Activated T-cell treated with anti-CD3 and anti-CD28 coated beads, Interleukin-2, amount 50 U/mL, for 1 hour (primary cell): ENCODE measurements at places on chromosomes 4 and X.

GRCh38 chrX:150558424-150558823 lies 10.0 kb upstream of the MTM1 start:
- no peak for DNase-seq

DNA sequence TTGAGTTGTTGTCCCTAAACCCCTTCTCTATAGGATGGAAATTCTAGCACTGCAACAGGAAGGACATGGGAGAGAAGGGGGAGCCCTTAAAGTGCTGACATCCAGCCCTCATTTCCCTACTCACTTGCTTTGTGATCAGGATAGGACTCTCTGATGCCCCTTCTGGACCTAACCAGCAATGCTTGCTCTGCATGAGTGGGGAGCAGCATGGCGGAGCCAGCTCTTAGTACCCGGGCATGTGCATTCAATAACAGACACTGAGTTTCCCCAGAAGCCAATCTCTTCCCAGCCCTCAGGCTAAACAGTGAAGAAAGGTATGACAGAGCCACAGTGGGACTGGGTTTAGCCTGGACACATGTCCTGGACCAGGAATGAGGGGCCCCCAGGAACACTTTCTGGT lies 14.0 kb downstream of the SOD3 start:
- no peak for DNase-seq

DNA sequence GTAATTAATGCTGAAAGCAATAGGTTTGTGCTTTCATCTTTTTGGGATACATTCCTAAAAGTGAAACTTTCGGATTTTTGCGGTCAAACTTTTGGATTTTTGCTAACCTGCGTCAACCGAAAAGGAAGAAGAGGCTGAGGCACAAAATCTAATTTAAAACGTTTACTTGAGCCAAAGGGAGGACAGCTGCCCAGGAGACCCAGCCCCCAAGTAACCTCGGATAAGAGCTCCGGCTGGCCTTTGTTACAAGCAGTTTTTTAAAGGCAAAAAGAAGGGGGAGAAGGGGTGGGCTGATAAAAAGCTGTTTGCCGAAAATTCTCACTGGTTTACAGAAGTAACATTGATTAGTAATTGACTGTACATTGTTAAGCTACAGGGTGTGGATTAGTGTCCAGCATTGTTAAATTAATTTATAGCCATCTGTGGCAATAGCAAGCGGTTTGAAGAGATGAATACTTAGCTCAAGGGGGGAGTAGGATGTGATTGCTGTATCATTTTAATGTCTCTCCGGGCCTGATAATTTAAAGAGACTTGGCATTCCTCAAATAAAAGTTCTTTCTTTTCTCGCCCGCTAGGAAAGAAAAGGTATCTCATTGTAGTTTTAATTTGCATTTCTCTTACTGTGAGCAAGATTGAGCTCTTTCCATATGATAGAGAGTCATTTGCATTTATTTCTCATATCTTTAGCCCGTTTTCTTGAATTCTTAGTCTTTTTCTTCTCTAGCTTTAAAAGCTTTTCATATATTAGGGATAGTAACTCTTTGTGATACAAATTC lies 59.1 kb upstream of the USP9X start:
- no peak for DNase-seq

- DNase-seq, result no peak
Measured at GRCh38 chr4:81427344-81427821, 44.3 kb downstream of the RASGEF1B start.

GRCh38 chr4:80500613-80501012 lies 165.1 kb downstream of the CFAP299 start:
- DNase-seq, result no peak

DNA sequence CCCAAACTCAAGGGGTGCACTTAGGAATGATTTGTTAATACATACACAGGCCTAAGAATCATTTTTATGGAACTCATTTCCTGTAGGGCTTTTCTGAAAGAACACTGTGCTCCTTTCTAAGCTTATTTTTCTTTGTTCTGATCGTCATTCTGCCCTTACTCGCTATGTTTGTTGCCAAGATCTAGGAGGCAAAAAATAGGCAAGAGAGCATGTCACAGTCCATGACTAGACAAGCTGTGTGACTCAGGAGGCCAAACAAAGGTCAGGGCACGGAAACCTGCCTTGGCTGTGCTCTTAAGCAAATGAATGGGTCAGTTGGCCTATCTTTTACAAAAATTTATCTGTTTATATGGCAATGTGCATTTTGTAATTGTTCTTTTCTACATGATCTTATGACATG lies 42.5 kb upstream of the C1GALT1C1 start:
- no peak for DNase-seq

DNA sequence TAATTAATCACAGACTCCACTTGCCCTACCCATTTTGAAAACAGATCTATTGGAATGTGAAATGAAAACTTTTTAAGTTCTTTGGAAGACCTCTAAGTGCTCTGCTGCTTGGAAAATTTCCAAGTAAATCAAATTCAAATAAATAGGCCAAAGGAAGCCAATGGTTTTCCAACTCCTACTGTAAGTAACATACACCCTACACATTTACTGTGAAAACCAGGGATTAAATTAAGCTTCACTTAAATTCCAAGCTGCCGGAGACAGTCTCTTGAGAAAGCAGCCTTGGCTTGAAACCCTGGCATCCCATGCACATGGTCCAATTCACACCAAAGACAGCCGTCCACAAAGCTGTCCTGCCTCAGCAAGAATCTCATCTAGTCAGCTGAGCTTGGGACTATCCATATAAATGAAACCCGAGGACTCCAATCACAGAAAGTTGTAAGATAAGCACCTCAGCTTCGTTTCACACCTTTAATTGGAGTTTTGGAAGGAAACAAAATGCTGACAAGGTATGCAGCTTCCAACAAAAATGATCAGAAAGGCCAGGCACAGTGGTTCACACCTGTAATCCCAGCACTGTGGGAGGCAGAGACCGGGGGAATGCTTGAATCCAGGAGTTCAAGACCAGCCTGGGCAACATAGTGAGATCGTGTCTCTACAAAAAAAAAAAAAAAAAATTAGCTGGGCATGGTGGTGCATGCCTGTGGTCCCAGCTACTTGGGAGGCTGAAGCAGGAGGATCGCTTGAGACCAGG lies 88.6 kb downstream of the APBB2 start:
- DNase-seq, result no peak

- DNase-seq, result no peak
Measured at GRCh38 chr4:69546134-69546765, 50.5 kb upstream of the UGT2B4 start.

- DNase-seq, result no peak
Measured at GRCh38 chrX:17919896-17920446, 58.9 kb upstream of the RAI2 start.

- no peak for DNase-seq
Measured at GRCh38 chr4:182338063-182338462, 94.9 kb downstream of the TENM3 start.

GRCh38 chrX:134732152-134732551 lies 73.9 kb upstream of the PLAC1 start:
- DNase-seq, result no peak

DNA sequence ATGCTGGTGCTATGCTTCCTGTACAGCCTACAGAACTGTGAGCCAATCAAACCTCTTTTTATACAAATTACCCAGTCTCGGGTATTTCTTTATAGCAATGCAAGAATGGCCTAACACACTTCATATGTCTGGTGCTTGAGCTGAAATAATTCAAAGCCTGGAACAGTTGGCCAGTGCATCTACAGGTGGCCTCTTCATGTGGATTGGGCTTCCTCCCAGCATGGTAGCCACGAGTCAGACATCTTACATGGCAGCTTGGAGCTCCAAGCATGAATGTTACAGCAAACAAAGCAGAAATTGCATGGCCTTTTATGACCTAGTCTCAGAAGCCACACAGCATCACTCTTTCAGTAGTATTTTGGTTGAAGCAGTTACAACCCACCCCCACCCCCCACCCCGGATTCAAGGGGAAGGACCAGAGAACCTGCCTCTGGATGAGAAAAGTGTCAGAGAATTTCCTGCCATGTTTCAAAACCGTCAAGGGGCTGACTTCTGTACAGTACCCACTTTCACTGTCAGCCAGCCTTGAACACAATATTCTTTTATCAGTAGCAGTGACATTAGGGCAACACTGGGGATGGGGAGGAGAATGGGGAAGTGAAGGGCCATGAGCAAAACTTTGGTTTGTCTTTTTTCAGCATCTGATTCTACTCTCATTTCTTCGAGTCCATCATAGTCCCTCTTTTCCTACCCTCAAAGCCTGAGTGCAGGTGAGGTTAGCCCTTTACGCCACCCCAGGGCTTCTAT lies 368.7 kb downstream of the BCOR start:
- DNase-seq, result no peak

GRCh38 chr4:161920304-161921052 lies 243.3 kb downstream of the FSTL5 start:
- no peak for DNase-seq

DNA sequence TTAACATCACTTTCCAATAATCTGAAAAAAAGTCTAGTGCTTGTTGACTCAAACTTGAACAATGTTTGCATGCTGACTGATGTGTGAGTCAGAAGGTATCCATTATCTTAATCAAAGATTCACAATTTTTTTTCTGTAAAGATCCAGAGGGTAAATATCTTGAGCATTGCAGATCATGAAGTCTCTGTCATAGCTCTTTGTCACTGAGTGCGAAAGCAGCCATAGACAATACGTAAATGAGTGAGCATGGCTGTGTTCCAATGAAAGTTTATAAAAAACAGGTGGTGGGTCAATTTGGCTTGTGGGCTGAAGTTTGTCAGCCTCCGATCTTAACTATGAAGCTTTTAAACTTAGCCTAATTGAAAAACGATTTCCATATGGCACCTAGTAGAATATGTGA lies 37.7 kb downstream of the NHS start:
- DNase-seq, result no peak

DNA sequence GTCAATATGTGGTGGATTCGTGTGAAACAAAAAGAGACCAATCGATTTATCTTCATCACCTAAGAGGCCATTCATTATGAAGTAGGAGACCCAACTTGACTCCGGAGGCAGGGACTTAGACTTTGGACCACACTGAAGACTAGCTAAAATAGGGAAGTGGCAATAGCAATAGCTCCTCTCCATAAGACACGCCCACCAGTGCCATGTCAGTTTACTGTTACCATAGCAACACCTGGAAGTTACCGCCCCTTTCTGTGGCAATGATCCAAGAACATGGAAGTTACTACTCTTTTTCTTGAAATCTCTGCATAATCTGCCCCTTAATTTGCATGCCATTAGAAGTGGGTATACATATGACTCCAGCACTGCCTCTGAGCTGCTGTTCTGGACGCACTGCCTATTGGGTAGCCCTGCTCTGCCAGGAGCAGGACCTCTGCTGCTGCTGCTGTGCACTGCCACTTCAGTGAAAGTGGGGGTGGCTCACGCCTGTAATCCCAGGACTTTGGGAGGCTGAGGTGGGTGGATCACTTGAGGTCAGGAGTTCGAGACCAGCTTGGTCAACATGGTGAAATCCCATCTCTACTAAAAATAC lies 163.2 kb downstream of the PRKX start:
- DNase-seq, result no peak

DNA sequence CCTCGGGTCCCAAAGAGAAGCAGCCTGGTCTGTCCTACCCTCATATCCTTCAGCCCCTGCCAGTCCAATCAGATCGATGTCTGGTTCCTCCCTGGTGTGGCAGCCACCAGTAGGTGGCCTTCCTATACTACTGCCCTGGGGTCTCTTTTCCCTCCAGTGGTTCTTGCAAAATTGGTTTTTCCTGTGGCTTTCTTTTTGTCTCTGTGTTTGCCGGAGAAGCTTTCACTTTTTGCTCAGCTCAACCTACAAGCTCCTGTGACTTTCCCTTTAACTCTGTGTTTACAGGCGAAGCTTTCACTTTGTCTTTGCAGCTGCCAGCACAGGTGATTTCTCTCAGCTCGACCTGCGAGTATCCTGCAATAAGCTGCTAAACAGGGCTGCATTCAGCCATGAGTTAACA lies 46.8 kb downstream of the UGT2A3 start:
- DNase-seq, result no peak

- no peak for DNase-seq
Measured at GRCh38 chr4:166875821-166876220, 358.5 kb downstream of the SPOCK3 start.

- DNase-seq, result no peak
Measured at GRCh38 chr4:47207555-47207954, 176.2 kb downstream of the GABRB1 start.

DNA sequence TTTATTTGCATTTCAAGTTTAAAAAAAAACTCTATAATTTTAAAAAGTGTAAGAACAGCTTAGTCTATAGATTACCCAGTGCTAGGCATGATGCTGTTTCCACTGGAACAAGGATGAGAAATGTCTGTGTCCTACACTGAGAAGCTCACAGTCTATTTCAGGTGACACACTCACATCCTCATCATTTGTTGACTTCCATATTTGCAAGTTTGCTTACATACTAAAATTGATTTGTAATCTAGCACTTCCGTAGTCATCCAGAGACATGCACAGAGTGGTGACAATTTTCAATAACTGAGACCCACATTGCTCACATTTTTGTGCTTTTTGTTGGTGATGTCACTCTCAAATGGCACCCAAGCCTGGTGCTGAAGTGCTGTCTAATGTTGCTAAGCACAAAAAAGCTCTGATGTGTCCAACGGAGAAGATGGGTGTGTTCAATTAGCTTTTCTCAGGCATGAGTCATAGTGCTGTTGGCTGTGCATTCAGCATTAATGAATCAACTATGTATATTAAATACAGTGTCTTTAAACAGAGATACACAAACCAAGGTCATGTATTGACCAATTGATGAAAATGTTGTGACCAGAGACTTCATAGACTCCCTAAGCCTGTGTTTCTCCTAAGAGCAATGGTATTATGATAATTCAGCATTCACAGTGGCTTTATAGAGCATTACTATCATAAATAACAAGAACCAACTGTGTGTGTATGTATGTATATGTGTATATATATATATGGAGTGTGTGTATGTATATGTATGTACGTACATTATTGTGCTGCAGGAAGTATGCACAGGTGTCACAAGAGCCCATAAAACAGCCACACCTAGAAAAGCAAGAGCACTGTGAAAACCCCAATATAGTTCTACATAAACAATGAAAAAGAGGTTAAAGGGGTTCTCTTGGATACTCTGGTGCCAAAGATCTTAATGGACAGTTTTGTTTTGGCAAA lies 31.2 kb upstream of the VCX3B start:
- no peak for DNase-seq

DNA sequence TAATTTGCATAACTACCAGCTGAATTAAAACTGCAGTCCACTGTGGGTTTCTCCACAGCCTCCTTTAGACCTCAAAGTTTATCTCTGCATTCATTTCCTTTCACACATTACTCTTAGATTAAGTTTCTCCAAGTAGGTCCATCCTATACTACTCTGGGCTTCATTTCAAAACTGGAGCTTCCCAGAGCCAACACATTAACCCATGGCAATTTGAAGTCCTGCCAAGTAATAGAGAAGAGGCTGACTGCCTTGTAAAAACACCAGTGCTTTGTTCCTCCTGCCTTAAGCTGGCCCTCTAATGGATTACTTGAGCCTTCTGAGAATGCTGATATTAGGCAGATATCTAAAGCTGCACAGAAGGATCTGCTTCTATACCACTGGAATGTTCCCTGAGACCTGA lies 997.2 kb upstream of the SLIT2 start:
- DNase-seq, result no peak

- no peak for DNase-seq
Measured at GRCh38 chr4:35912174-35912573, 332.1 kb downstream of the ARAP2 start.

GRCh38 chrX:21457718-21458117 lies 83.5 kb downstream of the CNKSR2 start:
- DNase-seq, result no peak

GRCh38 chr4:174628191-174628590 lies 105.9 kb upstream of the HPGD start:
- DNase-seq, result no peak
